Endothelial cell (in vitro differentiated cells): ENCODE measurements at places on chromosomes 11 and 22. TPM values are rescaled to one million over a fixed set of nuclear protein-coding genes. Genes with fewer than 3 reads are reported as not detected.

GRCh38 chr11:29171360-29171950 is 845.4 kb downstream of the KCNA4 start:
- no peaks in the 10 kb centered on the region for H3K4me1 ChIP-seq
- no peak for DNase-seq
- no peaks in the 10 kb centered on the region for H3K27me3 ChIP-seq
- H3K27ac ChIP-seq = no peak overlapping the region
- no peak overlapping the region for H3K4me3 ChIP-seq
- H3K36me3 ChIP-seq = no peaks in the 10 kb centered on the region

GRCh38 chr11:128610721-128611617 is 23.6 kb upstream of the ETS1 start:
- DNase-seq = no peak
- H3K27me3 ChIP-seq = peaks cover 11% of the 10 kb centered on the region
- peak overlapping the region; percentile 75 for H3K27ac ChIP-seq
- peak overlapping the region; percentile 17 for H3K4me3 ChIP-seq
- no peaks in the 10 kb centered on the region for H3K36me3 ChIP-seq

SLC22A9 gene
- total RNA-seq = not detected

OR52H1 gene
- total RNA-seq = 2.1 TPM

DNA sequence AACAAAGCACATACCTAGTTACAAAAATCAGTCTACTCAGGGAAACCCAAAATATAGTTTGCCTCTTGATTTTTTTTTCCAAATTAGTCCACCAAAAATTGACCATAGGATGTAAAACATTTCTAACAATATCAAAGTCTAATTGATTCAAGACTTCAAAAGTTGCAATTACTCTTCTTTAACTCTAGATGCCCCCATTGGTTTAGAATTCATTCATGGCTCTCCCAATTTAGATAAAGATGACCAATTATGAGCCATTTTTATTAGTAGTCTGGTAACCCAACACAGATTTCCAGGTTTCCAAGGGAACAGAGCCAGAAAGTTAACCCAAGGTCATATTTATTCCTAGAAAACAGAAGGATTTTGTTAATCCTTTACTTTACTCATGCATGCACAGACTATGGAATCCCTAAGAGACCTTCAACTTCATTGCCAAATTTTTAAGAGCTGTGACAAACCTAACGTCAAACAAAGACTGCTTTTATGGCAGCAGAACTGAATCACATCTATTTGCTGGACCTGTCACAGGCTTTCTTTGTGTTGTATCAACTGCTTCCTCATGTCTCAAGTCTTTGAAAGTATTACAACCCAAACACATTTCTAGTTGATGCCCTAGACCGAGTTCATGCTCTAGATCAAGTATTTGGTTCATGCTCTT is 55.3 kb downstream of the C22orf42 start:
- no peaks in the 10 kb centered on the region for H3K4me1 ChIP-seq
- no peaks in the 10 kb centered on the region for H3K36me3 ChIP-seq
- H3K27ac ChIP-seq = no peak overlapping the region
- H3K4me3 ChIP-seq = no peak overlapping the region

GRCh38 chr11:65917434-65918210 is 1.2 kb downstream of the C11orf68 start:
- H3K27ac ChIP-seq = no peak overlapping the region
- H3K27me3 ChIP-seq = peaks cover 7% of the 10 kb centered on the region
- peaks cover 11% of the 10 kb centered on the region for H3K36me3 ChIP-seq
- no peak for DNase-seq
- H3K4me1 ChIP-seq = peaks cover 9% of the 10 kb centered on the region

- no peak for DNase-seq
- peak overlapping the region; percentile 30 for H3K27ac ChIP-seq
- H3K4me1 ChIP-seq = peaks cover 48% of the 10 kb centered on the region
- peaks cover 73% of the 10 kb centered on the region for H3K36me3 ChIP-seq
These were observed 65.7 kb downstream of the FLI1 start for GRCh38 chr11:128759597-128759996.

DNA sequence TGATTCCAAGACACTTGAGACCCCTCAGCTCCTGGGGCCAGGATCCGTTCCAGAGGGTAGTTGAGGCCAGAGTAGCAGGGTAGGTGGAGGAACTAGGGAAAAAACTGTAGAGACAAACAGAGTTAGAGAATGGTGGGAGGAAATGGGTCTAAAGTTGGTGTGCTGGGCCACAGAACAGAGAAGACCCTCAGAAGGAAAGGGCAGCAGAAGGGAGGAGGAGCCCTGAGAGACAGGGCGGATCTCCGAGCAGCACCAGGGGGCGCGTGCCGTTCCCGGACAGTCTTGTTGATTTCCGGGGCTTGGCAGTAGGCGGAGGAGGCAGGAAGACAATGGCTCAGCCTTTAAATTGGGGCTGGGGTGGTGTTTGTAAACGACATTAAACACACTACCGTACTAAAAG is 2.4 kb upstream of the CECR2 start:
- peaks cover 18% of the 10 kb centered on the region for H3K36me3 ChIP-seq
- peak; percentile 70 for DNase-seq
- peaks cover 17% of the 10 kb centered on the region for H3K27me3 ChIP-seq
- H3K4me3 ChIP-seq = peak overlapping the region; percentile 32
- H3K27ac ChIP-seq = peak overlapping the region; percentile 58

DNA sequence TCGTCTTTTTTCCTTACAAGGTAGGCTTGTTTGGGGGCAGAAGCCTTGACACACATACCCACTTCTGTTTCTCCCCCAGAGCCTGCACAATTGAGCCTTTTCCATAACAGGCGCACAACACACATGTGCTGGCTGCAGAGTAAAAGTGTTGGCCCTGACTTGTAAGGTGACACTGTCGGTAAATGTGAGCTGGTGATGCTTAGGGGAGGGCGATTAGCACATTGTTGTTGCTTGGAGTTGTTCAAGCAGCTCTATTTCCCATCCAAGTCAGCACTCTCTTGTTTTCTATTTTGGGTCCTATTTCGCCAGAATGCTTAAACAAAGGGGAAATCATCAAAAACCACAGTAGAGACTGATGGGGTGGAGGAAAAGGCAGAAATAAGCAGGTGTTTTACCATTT is 51.9 kb upstream of the PTPRJ start:
- H3K36me3 ChIP-seq = no peaks in the 10 kb centered on the region
- no peaks in the 10 kb centered on the region for H3K4me1 ChIP-seq
- no peak overlapping the region for H3K4me3 ChIP-seq
- H3K27ac ChIP-seq = no peak overlapping the region

DNA sequence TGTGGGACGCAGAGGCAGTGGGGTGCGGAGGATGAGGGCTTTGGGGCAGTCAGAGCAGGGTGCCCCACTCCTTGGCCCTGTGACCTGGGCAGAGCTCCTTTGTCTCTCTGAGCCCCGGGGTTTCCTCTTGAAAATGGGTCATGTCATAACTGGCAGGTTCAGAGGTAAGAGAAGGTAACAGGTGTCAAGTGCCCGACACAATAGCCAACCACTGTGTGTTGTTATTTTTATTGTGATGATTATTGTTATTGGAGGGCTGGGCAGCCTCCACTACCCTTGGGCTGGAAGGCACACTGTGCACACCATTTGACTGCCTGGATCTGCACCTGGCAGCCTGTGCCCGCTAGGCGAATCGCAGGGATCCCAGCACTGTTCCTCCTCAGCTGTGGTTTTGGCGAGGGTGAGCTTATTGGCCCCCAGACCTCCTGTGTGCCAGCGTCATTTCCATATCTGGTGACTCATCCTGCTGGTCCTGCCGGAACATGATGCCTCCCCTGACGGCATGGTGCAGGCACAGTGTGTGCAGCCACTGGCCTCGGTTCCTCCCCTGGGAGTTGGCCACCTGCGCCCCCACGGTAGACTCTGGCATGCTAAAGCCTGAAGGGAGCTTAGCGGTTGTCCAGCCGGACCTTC is 15.4 kb upstream of the SOX10 start:
- H3K4me1 ChIP-seq = no peaks in the 10 kb centered on the region
- H3K4me3 ChIP-seq = no peak overlapping the region
- no peak overlapping the region for H3K27ac ChIP-seq
- DNase-seq = no peak
- peaks cover 2% of the 10 kb centered on the region for H3K27me3 ChIP-seq
- no peaks in the 10 kb centered on the region for H3K36me3 ChIP-seq
